Stimulated activated CD4-positive, alpha-beta T cell treated with anti-CD3 and anti-CD28 coated beads, Interleukin-4, amount 100 ng/mL, for 4 hours (primary cell): ENCODE measurements at places on chromosomes 6 and 20.

GRCh38 chr6:145329257-145329656, 406.1 kb downstream of the EPM2A start:
- DNase-seq: no peak

- DNase-seq: no peak
Measured at GRCh38 chr6:97049253-97050011, 124.9 kb downstream of the KLHL32 start.

- no peak for DNase-seq
Measured at GRCh38 chr6:64225503-64225902, 589.9 kb downstream of the PHF3 start.

- no peak for DNase-seq
Measured at GRCh38 chr20:20761301-20761700, 48.9 kb upstream of the RALGAPA2 start.

- DNase-seq: peak; percentile 47
Measured at GRCh38 chr6:26156850-26157250, 69.6 kb downstream of the HFE start.

DNA sequence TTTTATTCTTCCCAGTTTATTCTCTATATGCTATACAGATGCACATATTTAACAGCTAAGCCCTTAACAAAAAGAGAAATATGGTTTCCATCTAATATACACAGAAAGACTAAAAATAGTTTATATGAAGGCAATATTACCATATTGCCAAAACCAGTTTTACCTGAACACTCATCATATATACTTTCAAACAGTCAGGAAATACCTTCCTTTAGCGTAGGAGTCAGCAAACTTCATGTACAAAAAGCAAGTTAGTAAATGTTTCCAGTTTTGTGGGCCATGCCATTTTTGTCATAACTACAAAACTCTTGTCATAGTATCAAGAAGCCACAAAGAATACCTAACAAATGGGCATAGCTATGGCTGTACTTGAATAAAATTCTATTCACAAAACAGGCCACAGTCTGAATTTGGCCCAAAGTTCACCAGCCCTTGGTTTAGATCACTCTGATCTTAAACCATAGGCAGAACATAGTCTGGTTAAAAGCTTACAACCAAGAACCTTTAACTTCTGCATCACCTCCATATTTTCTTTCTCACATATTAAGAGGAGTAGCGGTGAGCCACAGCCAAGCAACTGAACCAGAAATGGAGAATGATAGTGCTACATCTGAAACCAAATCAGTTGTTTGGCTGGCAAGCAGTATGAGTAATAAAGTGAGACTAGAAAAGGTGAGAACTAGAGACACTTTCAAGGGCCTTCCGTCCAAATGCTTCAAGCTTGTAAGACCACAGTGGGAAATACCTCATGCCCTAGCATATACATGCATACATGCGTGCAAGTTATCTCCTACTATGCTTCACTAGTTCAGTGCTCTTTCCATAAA, 116.6 kb downstream of the PTPRK start:
- no peak for DNase-seq

- DNase-seq: no peak
Measured at GRCh38 chr20:11118802-11119380, 445.1 kb upstream of the JAG1 start.

DNA sequence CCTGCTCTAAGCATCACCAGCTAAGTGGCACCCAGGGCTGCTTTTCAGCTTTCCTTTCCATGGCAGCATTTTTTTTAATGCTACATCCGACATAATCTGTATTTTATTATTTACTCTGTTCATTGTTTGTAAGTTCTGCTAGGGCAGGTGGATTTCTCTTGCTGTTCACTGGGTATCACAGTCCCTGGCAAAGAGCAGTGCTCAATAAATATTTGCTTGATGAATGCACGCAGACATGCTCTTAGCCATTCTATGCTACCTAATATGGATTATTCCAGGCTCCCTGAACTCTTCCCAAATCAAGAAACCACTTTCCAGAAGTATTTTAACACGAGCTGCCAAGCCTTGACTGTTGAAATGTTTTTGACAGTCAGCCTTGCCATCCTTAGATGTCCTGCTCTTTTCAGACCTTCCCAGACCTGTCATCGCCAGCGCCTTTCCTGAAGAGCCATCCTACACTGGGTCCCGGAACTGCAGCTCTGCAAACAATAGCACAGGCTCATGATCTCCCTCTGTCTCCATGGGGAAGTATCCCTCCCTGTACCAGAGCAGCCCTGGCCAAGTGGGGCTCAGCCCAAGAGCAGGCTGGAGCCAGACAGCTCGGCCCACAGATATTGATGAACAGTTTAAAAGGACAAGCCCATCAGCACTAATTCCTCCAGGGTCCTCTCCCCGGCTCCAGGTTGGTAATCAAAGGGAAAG, 136.5 kb upstream of the CDH4 start:
- no peak for DNase-seq

DNA sequence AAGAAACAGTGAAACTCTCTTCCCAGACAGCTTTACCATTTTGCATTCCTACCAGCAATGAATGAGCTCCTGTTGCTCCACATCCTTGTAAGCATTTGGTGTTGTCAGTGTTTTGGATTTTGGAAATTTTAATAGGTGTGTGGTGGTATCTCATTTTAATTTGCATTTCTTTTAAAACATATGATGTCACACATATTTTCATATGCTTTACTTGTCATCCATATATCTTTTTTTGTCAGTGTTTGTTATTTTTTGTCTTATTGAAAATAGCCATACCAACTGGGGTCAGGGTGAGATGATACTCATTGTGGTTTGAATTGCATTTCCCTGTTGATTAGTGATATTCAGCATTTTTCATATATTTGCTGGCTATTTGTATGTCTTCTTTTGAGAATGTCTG, 119.5 kb upstream of the FOXA2 start:
- DNase-seq: no peak

DNA sequence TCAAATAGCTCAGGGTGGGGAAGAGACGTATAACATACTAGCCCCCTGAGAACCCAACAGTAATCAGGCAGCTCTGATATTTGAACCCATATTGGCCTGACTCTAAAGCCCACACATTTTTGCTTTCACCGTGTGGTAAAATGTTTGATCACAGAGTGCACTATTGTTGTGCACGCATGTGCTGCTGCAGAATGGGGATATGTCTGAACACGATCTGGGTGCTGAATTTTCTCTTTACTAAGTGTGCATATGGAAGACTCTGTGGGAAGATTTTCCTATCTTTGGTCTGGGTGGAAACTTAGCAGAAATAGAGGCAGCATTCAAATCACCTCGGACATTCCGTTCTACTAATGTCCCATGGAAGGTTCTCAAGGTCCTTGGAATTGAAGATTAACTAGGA, 800.1 kb downstream of the TFAP2A start:
- DNase-seq: no peak

- DNase-seq: no peak
Measured at GRCh38 chr6:156543431-156543830, 233.7 kb upstream of the ARID1B start.

GRCh38 chr20:1697592-1697991, 40.0 kb upstream of the SIRPG start:
- no peak for DNase-seq

DNA sequence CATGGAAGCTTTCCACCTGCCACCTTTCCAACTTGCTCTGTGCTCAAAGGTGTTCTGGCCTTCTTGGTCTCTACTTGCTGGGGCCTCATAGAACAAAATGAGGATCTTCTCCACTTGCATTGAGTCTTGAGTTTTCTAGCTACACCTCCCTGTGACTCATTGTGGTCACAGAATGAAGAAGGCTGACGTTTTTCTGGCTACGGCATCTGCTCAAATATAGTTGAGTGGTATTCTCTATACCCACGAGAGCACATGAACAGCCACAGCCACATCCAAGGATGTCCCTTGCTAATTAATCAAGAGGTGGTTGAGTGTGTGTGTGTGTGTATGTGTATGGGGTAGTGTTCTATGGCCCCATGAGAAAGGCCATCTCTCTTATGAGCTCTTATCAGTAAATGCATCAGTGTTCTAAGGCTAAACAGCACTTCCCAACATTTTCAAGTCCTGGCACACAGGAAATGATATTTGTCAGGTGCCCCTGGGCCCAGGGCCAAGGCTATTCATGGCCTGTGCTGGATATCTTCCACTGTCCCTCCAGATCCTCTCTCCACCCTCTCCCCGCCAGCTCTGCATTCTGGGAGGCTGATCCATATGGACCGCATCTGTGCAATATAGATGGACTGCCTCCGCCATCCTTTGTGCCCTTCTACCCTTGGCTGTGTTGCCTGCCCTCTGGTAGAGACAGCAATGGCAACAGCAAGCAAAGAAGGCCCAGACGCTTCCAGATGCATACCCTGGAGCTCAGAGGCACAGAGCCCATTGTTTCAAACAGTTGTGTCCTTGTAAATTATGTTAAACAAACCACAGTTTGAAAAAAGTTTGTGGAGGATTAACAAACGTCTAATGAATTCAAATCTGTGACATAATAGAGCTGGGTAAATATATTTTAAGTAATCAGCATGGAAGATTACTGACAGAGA, 150.2 kb downstream of the LRFN2 start:
- no peak for DNase-seq

- no peak for DNase-seq
Measured at GRCh38 chr6:70857387-70858077, 99.3 kb downstream of the B3GAT2 start.

- no peak for DNase-seq
Measured at GRCh38 chr6:2477666-2478065, 232.3 kb upstream of the GMDS start.

DNA sequence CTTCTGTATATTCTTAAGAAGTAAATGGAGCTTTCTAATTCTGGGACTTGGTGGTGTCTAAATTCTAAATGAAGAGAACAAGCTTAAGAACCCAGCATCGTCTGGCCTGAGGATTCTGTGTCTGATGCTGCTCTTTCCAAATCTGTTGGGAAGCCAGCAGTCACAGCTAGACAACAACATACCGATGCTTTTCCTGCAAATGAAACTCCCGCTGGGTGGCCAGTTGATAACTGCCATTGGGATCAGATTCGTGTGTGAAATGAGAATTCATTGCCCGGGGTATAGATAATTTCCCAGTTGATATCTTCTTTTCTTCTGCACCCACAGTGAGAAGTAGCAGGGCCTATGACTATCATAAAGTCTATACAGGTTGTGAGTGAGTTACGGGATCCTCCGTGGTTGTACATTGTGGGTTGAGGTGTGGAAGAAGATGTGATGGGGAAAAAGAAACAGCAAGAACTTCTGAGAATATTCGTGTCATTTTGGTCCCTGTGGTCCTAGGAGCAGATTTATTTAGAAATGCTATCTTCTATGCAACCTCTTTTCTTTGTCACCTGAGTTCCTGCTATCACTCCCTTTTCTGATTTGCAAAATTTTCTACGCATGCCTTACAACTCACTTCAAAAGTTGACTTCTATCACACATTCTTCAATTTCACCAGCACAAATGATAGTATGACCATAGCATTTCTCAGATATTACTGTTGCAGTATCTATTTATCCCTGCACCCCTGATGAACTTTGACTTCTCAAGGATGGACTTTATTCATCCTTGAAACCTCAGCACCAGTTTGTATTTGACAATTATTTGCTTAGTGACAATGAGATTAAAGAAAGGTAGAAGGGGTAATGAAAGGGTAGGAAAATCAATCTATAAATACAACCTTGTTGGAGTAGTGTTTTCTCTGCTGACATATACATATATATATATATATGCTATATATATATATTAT, 10.4 kb downstream of the NOX3 start:
- DNase-seq: no peak

DNA sequence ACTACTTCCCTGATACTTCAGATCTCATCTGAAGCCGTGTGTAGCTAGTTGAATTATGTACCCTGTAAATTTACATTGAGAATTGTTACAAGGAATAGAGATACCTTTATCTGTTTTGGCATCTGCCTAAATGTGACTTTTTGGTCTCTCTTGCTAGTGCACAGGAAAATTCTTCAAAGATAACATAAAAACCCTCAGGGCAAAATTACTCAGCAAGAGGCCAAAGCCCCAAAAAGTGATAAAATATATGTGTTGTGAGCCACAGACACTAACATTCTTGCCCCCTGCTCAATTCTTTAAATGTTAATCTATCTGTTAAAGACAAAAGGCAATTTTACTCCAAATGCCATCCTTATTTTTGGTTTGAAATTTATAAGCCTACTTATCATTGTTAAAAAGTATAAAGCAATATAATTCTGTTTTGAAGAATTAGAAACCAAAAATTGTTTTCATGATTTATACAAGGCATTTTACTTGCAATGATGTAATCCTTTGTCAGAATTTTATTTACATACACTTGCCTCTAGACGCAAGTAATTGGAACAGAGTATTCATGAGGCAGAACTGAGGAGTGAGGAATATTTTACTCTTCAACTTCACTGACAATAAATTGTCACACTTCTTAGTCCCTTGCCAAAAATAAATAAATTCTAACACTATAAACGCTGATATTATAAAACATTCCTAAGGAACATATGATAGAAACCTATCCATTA, 186.2 kb downstream of the EPM2A start:
- DNase-seq: no peak

DNA sequence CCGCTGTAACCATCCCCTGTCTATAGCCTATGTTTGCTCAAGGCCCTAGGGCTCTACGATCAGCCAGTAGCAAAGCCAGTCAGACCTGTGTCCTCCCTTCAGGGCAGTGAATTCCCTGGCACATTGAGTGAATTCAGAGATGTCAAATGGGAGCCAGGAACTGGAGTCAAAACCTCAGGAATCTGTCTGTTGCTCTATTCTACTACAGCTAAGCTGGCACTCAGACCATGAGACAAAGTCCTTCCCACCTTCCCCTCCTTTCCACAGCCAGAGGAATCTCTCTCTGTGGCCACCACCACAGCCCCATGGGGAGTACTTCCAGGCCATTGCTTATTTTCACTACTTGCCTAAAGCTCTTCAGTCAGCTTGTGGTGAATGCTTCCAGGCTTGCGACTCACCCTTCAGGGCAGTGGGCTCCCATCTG, 82.0 kb downstream of the PKIB start:
- no peak for DNase-seq

GRCh38 chr20:61437280-61438206, 185.5 kb downstream of the CDH4 start:
- DNase-seq: no peak

DNA sequence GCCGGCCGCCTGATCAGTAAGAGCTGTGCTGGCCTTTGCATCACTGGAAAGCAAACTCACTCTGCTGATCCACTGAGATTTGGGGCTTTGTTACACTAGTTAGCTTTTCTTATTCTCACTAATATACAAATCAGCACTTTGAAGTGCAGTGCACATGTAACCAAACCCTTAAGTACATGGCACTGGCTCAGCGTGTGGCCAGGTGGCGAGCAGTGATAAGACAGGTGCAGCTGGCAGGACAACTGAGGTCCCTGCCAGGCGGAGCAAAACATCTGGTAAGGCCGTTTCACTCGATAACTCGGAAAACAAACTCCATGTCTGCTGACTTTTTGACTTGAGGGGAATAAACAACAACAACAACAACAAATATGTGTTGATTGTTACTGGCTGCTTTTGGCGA, 11.0 kb downstream of the GFRA4 start:
- no peak for DNase-seq

DNA sequence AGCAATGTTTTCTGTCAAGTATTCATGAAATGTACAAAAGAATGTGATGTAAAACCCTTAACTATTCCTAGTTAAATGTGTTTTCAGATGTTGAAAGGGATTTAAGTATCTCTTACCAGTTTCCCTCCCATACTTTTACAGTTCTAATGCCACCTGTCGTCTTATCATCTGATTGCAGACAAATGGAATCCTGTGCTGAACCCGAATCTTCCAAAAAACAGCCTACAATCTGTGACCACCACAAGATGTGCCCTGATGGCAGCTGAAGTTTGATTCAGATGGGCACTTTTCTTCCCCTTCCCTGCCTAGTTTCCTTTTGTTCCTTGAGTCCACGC, 1.9 kb downstream of the TOMM6 start:
- DNase-seq: no peak
